ENCODE measurements at places on chromosomes 13 and 19. TPM values are rescaled to one million over a fixed set of nuclear protein-coding genes. Genes with fewer than 3 reads are reported as not detected.

DNA sequence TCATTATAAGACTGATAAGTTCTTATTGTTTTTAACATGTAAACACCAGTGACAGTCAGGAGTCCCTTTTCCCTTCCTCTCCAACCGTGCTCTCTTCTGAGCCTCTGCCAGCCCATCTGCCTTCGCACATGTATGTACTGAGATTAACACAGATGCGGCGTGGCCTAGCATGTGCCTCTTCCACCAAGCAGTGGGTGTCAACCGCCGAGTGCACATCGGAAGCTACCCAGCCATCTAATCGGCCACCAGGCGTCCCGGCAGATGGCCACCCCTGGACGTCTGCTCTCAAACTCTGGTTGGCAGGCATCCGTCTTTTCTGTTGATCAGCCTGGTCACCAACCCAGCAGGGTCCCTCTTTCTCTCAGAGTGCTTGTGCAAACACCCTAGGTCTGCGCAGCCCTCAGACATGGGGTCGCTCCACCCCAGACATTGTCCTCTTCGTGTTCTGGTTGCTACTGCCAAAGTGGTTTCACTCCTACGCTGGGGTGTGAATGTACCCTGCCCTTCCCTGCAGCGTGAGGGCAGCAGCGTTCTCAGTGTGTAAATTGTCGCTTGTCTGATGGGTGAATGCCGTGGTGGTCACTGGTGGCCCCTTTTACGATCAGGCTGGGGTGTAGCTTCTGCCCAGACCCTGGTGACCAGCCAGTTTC is 57.7 kb upstream of the LDLR start:
- no peak for DNase-seq

DNA sequence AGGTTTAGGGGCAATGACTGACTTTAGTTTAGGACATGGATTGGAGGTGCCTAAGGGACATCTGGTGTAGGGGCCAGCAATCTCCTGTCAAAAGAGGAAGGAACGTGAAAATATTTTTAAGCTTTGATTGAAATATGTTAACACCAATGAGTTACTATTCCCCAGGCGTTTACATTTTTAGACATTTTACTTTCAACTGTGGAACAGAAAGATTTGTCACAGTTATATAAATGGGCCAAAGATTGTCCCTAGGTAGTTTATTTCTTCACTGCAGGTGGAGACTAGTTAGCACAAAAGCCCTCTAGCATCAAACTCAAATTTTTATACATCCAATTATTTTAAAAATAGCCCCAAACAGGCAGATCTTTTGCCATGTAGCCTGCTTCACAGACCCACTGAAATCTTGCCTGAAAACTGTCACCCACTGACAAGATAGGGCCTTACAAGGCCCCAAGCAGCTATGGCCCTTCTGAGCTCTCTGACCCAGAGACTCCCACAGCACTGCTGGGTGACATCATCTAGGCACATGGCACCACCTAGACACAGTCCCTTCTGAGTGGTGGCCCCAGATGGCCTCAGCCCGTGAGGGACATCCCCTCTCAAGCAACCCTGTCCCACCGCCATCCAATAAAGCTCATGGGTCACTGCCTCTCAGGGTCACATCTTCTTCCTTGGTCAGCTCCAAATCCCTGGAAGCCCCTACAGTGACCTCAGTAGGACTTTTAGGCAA is 64.8 kb upstream of the DOCK9 start:
- no peak for DNase-seq

GRCh38 chr19:10580979-10581631 is 6.0 kb downstream of the AP1M2 start:
- peak; percentile 87 for DNase-seq

- DNase-seq: no peak
These were observed 14.8 kb upstream of the DNAJC15 start for GRCh38 chr13:43008596-43008995.

DNA sequence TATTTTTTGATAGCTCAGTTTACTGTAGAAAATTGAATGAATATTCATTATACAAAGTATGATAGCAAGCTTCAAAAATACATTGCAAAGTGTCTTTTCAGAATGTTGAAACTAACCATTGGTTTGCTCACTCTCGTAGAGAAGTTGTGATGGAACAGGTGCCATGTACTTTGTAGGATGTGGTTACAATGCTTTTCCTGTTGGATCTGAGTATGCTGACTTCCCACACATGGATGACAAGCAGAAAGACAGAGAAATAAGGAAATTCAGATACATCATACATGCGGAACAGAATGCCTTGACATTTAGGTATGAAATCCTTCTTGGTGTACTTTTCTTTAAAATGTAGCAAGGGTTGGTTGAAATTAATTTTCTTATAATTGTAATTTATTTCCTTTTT is 30.5 kb downstream of the CDADC1 start:
- no peak for DNase-seq

DNA sequence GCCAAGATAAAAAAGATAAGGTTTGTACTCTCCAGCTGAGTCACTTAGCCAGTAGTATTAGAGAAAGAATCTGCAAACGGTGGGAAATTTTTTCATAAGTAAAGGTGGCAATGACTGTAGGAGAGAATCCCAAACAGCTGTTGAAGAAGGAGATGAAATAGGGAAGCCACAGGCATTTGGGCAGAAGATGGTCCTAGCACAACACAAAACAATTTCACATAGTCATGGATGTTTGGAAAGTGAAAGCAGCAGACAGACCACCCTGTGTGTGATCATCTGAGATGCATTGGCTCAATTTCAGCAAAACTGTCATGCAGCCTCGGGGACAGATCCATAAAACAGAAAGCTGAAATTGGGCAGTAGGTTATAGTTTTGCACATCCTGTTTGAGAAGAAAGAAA is 2832.4 kb downstream of the PCDH9 start:
- no peak for DNase-seq

GRCh38 chr19:1487576-1488281 is 2.4 kb downstream of the PCSK4 start:
- DNase-seq: no peak

DNA sequence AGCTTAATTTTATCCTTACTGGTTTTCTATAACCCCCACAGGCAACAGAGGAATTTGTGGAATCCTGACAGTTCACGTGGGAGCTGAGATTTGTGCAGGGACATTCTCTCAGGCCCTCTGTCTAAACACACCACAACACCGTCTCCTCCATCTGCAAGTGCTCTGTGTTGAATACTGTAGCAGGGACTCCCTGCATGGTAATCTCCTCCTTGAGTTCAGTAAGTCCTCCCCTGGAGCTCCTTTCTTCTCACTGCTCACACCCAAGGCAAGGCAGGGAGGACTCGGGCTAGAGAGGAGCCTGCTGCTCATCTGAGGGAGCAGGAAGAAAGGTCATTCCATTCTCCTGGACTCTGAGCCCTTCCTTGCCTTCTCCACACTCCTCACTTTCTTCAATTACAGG is 348.2 kb downstream of the KCTD12 start:
- DNase-seq: no peak

GRCh38 chr13:94658926-94659597 is 53.3 kb downstream of the SOX21 start:
- DNase-seq: no peak

DNA sequence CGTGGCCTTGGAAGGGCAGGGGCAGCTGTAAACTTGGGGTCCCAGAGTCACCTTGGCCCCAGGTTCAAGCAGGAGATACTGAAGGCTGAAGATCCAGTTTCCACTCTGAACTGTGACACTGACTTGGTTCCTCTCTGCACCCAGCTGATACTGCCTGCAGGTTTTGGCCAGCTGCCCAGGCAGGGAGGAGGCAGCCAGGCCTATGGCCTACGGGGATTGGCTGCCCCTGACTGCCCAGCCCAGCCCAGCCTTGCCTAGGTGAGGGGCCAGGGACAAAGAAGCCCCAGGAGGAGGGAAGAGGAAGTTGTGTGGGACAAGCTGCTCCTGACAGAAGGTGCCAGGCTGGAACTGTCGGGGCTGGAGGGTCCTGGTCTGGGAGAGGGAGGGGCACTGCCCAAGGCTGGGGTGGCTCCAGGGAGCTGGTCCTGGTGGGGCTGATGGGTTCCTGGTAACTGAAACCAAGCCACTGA is 51.7 kb upstream of the CYP4F8 start:
- no peak for DNase-seq

GRCh38 chr13:75440100-75440499 is 41.9 kb downstream of the TBC1D4 start:
- DNase-seq: no peak

- DNase-seq: no peak
These were observed 1.2 kb downstream of the ADAMTSL5 start for GRCh38 chr19:1511318-1512317.

DNA sequence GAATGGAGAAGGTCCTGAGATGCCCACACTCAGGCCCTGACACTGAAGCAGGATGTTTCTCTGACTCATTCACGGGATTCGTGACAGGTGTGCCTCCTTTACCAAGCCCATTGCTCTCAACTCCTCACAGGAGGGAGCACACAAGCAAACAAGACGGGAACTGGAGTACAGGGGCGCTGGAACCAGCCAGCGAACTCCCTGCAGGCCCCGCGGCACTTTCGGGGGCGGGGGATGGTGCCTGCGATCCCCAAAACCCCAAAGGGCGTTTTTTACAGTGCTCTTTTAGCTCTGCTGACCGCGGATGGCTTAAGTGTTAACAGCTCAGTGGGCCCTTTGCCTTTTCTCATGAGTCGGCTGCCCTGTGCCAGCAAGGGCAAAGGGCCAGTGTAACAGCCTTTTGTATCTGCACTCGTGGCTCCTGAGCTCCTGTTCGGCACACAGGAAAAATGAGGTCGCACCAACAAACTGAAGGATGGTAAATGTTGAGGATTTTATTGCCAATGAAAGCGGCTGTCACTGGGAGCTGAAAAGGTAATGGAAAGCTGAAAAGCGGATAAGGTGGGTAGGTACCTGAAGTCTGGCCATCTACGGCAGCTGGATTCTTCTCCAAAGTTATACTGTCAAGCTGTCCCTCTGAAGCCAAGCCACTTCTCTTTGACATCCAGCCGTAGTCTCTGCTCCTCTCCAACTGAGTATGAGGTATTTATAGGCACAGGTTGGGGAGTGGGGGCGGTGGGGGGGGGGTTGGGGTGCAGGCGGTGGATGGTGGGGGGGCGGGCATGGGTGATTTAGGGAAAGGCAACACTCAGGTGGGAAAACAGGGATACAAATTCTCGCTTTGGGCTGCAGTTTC is 65.0 kb upstream of the TRPC4 start:
- no peak for DNase-seq

- no peak for DNase-seq
These were observed 13.5 kb downstream of the TM9SF2 start for GRCh38 chr13:99514801-99515200.

DNA sequence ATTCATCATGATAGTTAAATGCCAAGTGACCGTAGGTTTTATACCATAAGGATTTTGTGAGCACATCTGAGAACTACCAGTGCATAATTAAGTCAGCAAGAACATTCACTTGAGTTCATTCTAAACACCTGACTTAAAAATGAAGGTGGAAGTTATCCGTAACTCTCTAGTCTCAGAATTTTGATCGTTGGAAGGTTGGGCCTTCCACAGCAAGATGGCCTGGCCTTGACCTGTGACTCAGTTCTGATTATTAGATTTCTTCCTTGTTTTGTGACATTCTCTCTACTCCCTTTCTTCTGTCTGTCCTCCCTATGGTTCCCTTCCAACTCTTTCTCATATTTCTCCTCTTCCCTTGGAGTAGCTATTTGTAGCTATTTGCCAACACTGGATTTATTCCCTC is 20.0 kb upstream of the WDFY2 start:
- no peak for DNase-seq

- no peak for DNase-seq
These were observed 12.2 kb downstream of the TPM4 start for GRCh38 chr19:16088351-16089009.

DNA sequence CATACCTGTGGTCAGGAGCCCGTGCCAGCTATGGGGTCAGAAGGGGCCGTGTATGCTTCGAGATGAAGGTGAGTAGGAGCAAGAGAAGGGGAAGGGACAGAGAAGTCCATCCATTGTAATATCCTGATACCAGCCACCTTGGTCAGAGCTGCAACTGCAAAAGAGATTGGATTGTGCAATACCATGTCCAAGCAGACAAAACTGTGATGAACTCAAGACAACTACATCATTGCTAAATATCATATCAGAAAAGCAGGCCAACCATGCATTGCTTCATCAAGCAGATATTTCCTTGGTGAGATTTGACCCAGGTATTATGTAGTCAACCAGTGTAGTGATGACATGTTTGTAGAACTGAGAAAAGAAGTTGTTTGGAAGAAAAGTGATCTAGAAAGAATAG is 12.1 kb downstream of the HNRNPUL1 start:
- DNase-seq: no peak

DNA sequence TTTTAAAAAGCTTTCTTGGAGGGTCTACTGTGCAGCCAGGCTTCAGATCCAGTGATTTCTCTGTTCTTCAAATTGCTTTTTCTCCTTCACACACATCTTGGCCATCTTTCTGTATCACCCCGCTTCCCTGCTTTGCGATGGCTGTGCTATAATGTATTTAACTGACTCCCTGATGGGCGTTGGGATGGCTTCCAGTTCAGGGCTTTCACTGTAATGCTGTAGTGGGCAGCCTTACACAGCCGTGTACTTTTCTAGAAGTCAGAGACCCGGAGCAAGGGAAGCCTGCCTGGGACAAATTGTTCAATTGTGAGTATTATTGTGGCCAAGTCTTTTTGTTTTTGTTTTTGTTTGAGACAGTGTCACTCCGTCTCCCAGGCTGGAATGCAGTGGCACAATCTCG is 19.4 kb upstream of the PAK4 start:
- no peak for DNase-seq

DNA sequence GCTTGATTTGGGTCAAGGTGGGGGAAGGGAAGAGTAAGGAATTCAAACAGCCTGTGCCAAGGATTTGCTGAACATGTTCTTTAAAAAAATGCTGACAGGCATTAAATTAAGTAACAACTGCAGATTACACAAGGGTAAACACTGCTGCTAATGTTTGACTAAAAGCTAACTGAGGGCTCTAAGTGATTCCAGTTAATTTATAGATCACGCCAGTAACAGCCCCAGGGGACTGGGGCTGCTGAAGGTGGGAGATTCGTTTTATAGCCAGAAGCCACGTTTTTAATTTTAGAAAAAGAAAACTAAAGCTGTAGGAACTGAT is 321.7 kb downstream of the DLEU7 start:
- no peak for DNase-seq

DNA sequence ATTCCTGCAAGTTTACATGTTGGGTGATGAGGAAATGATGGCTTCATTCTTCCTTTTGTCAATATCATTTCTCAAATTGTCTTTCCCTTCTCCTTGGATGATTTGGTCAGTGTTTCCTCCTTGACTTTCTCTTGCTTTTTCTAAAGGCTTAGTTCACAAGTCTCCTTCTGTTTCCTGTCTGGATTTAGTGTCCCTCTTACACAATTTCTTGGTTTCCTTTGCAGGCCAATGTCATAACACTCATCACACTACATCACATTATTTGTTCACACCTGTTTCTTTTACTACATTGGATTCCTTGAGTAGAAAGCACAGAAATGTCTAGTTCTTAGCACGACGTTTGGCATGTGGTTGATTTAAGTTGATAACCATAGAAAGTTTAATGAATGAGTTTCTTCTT is 490.7 kb downstream of the TDRD3 start:
- no peak for DNase-seq

GRCh38 chr13:99371956-99372355 is 64.8 kb upstream of the GPR183 start:
- peak; percentile 63 for DNase-seq

CRTC1 gene
- total RNA-seq: 5.1 TPM

CLEC17A gene
- 0.84 TPM for total RNA-seq

CALR3 gene
- total RNA-seq: not detected

PNMA8C gene
- not detected for total RNA-seq

LSR gene
- total RNA-seq: 43.9 TPM

PLIN3 gene
- 14.7 TPM for total RNA-seq

IRF2BP1 gene
- 18.5 TPM for total RNA-seq

SHISA7 gene
- total RNA-seq: not detected

LTBP4 gene
- total RNA-seq: 99.3 TPM

B3GLCT gene
- 3.7 TPM for total RNA-seq

OR4F17 gene
- total RNA-seq: not detected

CLC gene
- total RNA-seq: not detected

SELENOV gene
- total RNA-seq: not detected

Data from activated naive CD8-positive, alpha-beta T cell treated with anti-CD3 and anti-CD28 coated beads for 36 hours (primary cell).